ENCODE measurements at places on chromosomes 13 and 19.

- no peak for DNase-seq
These were observed 36.9 kb downstream of the NAXD start for GRCh38 chr13:110652231-110652730.

- no peak for DNase-seq
These were observed 357.3 kb downstream of the KLF5 start for GRCh38 chr13:73416093-73416492.

- DNase-seq = no peak
These were observed 3.2 kb downstream of the CCNP start for GRCh38 chr19:40223135-40223822.

DNA sequence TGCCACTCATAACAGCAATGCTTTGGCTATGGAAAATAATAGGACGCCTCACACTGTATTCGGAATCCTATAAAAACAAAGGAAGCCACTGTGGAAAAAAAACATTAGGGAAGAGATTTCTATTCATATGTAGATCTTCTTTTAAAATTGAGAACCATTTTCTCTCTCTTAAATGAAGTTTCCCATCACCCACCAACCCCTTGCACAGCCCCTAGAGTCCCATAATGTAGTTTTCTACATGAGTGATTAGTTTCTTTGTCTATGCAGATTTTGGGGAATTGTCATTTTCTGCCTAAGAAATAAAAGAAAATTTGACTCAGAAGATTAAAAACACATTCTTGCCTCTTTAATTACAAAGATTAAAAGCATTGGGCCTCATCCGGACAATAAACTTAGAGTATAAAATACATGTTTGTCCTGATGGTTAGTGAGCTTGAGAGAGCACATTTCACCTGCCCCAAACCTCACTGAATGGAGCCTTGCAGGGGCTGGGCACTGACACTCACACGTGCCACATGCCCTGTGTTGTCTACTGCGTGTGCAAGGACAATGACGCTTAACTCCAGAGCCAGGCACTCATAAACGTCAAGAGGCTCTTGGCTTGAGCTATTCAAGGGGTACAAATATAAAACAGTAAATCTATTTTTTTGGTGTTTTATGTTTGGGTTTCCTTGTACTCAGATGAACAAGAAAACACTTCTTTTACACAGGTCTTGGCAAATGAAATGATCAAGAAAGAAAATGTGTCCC lies 40.0 kb upstream of the KL start:
- no peak for DNase-seq

- DNase-seq = no peak
These were observed 224.4 kb downstream of the OXGR1 start for GRCh38 chr13:96769874-96770273.

GRCh38 chr19:4533334-4533733 lies 1.7 kb downstream of the PLIN5 start:
- no peak for DNase-seq

DNA sequence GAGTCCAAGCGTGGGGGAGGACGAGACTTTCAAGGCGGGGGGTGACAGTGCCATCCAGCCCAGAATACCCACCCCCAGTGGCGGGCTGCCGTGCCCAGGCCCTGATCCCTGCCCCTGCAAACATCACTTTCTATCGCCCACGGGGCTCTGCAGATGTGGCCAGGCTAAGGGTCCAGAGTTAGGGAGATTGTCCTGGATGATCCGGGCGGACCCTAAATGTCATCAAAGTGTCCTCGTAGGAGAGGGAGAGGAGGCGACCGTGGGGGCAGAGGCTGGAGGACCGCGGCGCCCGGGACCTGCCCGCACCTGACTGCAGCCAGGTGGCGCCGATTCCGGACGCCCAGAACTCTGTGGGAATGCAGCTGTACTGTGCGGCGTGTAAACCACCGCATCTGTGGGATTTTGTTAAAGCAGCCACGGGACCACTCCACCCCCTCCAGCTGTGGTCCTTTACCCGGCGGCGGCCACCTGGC lies 32.4 kb downstream of the GJA3 start:
- DNase-seq = no peak

DNA sequence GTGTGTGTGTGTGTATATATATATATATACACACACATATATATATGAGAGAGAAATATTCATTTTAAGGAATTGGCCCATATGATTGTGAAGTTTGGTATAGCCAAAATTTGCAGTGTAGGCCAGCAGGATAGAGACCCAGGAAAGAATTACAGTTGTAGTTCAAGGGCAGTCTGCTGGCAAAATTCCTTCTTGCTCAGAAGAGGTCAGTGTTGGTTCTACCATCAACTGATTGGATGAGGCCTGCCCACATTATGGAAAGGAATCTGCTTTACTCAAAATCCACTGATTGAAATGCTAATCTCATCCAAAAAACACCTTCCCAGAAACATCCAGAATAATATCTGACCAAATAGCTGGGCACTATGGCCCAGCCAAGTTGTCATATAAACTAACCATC lies 24.0 kb downstream of the RNF6 start:
- DNase-seq = no peak

GRCh38 chr13:48144413-48145035 lies 49.6 kb upstream of the MED4 start:
- no peak for DNase-seq

DNA sequence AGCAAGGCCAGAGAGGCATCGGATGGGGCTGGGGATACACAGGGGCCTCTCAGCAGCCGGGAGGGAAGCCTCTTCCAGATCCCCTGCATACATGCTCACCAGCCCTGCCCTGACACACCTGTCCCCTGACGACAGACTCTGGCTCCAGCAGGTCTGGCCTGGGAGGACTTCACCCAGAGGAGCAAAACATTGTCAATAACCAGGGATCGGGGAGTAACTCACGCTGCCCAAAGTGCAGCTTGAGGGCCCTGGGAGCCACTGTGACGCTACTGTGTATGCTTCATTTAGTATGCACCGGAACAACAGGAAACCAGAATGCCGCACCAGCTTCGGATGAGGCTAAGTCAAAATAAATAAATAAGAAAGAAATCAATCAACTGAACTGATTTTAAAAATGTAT lies 12.4 kb upstream of the CD22 start:
- DNase-seq = no peak

DNA sequence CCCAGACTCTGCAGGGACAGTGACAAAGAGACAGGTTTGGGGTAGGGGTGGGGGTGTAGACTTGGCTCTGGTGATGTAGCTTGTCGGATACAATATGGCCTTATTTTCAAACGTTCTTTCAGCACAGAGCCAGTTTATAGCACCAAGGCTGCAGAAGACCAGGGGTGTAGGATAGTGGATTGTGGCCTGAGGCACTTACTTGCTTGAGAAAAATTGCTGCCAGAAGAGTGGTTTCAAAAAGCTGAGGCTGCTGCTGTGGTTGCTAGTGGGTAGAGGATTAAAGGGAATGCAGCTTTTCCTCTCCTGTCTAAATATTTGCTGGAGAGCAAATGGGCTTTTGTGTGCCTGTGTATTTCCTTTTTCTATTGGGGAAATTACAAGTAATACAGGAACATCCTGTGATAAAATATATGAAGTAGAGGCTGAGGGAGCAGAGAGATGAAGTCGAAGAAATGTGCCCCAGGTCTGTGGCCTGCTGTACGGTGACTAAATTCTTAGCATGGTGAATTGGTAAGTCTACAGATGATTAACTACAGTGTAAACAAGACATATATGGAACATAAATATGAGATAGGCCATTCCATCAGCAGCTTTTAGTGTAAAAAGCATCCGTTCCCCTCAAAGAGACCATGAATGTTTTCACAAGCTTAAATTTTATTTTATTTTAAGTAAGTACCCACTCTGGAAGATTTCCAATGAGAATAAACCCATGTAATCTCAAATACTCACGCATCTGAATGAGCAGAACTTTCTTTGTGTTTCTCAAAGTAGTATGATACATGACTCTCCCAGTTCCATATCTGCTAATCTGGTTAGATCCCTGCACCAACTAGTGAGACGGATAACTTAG lies 112.9 kb downstream of the LRCH1 start:
- DNase-seq = no peak

DNA sequence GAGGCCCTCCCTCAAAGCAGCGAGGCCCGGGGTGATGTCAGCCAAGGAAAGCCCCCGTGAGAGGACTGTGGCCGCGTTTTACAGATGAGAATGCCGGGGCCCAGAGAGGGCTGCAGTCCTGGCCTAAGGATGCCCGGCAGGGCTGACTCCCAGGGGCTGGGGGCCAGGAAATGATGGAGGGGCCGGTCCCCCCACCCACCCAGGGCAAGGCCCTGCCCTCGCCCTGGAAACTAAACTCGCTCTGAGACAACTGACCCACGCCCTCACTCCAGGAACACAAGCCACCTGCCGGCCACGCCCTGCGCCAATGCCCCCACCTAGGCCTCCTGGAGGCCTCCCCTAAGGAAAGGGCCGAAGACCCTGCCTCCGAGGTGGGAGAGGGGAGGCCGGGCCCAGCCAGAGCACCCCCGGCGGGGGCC lies 7.2 kb downstream of the ZBTB7A start:
- no peak for DNase-seq

- peak; percentile 27 for DNase-seq
These were observed 81.5 kb downstream of the RYR1 start for GRCh38 chr19:38514812-38515633.

- DNase-seq = no peak
These were observed 964 bp downstream of the PCDH17 start for GRCh38 chr13:57632276-57633140.

DNA sequence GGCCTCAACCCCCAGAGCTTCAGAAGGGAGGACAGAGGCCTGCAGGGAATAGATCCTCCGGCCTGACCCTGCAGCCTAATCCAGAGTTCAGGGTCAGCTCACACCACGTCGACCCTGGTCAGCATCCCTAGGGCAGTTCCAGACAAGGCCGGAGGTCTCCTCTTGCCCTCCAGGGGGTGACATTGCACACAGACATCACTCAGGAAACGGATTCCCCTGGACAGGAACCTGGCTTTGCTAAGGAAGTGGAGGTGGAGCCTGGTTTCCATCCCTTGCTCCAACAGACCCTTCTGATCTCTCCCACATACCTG lies 969 bp upstream of the CEACAM5 start:
- DNase-seq = no peak

DNA sequence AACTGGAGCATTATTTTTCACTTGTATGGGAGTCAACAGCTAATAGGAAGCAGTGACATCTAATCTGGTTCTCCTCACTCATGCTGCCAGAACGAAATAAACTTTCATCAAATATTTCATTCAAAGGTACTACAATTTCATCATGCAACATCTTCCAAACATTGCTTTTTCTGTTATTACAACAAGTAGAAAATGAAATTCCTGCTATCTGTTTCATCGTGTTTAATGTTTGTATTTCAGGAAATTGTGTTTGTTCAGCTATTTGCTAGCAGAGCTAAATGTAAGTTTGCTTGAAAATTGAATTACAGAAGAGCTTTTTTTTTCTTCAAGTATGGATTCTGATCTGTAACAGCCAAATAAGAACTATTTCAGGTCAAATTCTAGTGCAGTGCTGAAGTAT lies 90.1 kb downstream of the SLITRK6 start:
- DNase-seq = no peak

- DNase-seq = peak; percentile 36
These were observed 72.6 kb upstream of the SERP2 start for GRCh38 chr13:44300895-44301638.

DNA sequence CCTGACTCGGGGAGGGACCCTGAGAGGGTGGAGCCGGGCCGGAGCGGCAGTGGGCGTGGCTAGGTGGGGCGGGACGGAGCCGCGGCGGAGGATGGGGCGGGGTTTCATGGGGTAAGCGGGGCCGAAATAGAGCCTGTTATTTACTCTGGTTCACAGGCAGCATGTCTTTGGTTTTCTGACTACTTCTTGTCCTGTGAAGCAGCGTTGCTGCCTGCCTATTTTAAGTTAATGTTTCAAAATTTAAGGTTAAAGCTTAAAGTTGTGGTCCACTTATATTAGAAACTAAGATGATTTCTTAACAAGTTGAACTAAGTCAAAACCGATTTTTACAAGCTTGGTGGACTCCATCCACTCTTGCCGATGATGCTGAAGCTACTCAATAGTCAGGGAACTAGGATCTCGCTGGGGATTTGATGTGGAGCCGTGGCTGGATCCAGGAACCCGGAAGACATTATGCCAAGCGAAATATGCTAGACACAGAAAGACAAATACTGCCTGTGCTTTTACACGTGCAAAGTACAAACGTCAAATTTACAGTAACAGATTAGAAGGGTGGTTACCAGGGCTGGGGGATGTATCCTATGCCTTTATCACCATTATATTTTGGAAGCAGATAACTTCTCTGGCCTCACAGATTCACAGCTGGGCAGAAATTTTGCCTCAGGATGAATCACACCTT lies 433 bp upstream of the ZNF616 start:
- DNase-seq = no peak

- DNase-seq = no peak
These were observed 1458.0 kb downstream of the OLFM4 start for GRCh38 chr13:54486421-54487166.

GRCh38 chr19:18795540-18795939 lies 4.4 kb upstream of the COMP start:
- no peak for DNase-seq

DNA sequence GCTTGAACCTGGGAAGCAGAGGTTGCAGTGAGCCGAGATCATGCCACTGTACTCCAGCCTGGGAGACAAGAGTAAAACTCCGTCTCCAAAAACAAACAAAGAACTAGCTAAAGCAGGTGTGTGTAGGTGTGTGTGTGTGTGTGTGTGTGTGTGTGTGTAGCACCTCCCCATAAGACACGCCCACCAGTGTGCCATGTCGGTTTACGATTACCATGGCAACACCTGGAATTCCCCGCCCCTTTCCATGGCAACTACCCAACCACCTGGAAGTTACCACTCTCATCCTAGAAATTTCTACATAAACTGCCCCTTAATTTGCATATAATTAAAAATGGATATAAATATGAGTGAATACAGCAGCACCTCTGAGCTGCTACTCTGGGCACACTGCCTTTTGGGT lies 80.9 kb upstream of the ADGRE5 start:
- DNase-seq = peak; percentile 55

GRCh38 chr19:45798995-45799517 lies 6.4 kb upstream of the DMWD start:
- no peak for DNase-seq

GRCh38 chr13:26480246-26480855 lies 77.1 kb upstream of the WASF3 start:
- DNase-seq = no peak

GRCh38 chr13:47892374-47892773 lies 108.7 kb downstream of the SUCLA2 start:
- no peak for DNase-seq

- no peak for DNase-seq
These were observed 3.9 kb downstream of the ANKLE1 start for GRCh38 chr19:17285415-17286135.

GRCh38 chr13:31965361-31966066 lies 66.1 kb upstream of the FRY start:
- no peak for DNase-seq

- DNase-seq = no peak
These were observed at the start of gene EPSTI1 for GRCh38 chr13:42991898-42992763. EPSTI1 (minus strand) TSS chr13:42992241; CDS start chr13:42992165, 76 bp downstream.

- no peak for DNase-seq
These were observed 10.3 kb downstream of the DDA1 start for GRCh38 chr19:17319473-17320238.

All from HCT116 (cell line).